ENCODE measurements at places on chromosomes 12 and 14.

DNA sequence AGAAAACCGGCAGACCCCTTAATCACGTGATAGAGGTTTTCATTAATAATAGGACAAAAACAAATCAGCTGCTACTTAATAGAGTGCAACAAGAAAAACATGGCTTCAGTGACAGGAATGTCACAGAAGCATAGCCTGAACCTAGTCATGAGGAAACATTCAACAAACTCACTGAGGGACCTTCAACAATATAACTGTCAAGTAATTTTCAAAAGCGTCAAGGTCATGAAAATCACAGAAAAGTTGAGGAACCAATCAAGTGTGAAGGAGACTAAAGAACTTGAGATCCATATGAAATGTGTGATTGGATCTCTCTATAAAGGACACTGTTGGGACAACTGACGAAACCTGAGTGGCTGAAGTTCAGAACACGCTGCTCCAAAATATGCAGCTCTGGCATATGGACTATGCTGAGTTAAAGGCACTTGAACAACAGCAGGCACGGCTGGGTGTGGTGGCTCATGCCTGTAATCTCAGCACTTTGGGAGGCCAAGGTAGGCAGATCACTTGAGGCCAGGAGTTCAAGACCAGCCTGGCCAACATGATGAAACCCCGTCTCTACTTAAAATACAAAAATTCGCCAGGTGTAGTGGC is 16.3 kb downstream of the NDUFA12 start:
- no peak for DNase-seq

GRCh38 chr12:107513636-107514400 is 171.8 kb upstream of the PWP1 start:
- DNase-seq = no peak

- DNase-seq = no peak
Measured at GRCh38 chr14:104297313-104297704, 158.9 kb downstream of the KIF26A start.

GRCh38 chr12:53313996-53314395 is 7.4 kb downstream of the AAAS start:
- no peak for DNase-seq

Data from erythroblast (primary cell).